ENCODE measurements at places on chromosomes 6 and 20.

- DNase-seq: no peak
These were observed 120.5 kb downstream of the HIVEP1 start for GRCh38 chr6:12132351-12133222.

GRCh38 chr6:72672906-72673305 is 51.0 kb downstream of the KCNQ5 start:
- DNase-seq: no peak

GRCh38 chr6:75633045-75633444 is 31.4 kb downstream of the SENP6 start:
- DNase-seq: no peak

GRCh38 chr20:46757754-46758678 is 48.6 kb downstream of the SLC2A10 start:
- peak; percentile 32 for DNase-seq

- no peak for DNase-seq
These were observed 448.8 kb upstream of the CITED2 start for GRCh38 chr6:139823099-139823807.

GRCh38 chr6:157787080-157787479 is 36.0 kb upstream of the SNX9 start:
- no peak for DNase-seq

DNA sequence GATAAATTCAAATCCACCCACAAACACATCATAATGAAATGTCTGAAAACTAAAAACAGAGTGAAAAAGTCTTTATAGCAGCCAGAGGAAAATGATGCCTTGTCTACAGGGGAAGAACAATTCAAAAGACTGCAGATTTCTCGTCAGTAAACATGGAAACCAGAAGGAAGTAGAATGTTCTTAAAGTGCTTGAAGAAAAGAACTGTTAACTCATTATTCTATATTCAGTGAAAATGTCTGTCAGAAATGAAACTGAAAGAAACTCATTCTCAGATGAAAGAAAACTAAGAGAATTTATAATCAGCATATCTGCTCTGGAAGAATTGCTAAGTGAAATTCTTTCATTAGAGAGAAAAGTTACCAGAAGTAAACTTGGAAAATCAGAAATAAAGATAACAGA is 416.1 kb downstream of the TBC1D32 start:
- DNase-seq: no peak

GRCh38 chr20:22204801-22205200 is 379.6 kb downstream of the FOXA2 start:
- no peak for DNase-seq

- no peak for DNase-seq
These were observed 131.1 kb downstream of the ATXN1 start for GRCh38 chr6:16630026-16630643.

DNA sequence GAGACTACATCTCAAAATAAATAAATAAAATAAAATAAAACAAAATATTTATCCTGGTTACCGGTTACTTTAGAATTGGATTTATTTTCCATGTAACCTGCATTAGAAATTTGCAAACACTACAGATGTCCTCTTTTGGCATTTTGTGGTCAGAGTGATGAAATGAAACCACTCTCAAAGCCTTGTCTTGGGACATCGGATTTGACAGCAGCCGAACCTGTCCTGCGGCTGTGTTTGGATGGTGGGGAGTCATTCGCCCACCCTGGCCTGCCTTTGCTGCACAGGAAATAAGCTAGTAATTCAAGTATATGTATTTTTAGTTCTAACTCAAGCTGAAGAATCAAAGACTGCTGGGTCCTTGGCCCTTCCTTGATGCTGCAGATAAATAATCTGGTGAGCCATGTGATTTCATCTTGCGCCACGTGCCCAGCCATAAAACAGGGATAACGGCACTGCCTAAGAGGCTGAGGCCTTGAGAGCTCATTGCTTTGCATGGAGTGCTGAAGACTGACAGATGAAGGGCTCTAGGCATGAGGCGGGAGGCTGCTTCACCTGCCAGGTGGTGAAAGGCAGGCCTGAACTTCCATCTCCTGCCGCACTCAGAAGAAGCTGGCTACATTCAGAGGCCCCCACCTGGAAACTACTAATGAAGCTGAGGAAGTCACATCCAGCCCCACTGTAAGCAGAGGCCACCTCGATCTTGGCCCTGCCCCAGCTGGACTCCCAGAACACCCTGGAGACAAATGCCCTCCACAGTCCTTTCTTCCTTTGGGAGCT is 76.9 kb downstream of the NOL4L start:
- DNase-seq: no peak

GRCh38 chr6:121090492-121090891 is 243.8 kb downstream of the TBC1D32 start:
- no peak for DNase-seq

GRCh38 chr6:47197682-47198640 is 111.7 kb downstream of the TNFRSF21 start:
- DNase-seq: no peak

- DNase-seq: no peak
These were observed 8.2 kb upstream of the STMND1 start for GRCh38 chr6:17093686-17094085.

DNA sequence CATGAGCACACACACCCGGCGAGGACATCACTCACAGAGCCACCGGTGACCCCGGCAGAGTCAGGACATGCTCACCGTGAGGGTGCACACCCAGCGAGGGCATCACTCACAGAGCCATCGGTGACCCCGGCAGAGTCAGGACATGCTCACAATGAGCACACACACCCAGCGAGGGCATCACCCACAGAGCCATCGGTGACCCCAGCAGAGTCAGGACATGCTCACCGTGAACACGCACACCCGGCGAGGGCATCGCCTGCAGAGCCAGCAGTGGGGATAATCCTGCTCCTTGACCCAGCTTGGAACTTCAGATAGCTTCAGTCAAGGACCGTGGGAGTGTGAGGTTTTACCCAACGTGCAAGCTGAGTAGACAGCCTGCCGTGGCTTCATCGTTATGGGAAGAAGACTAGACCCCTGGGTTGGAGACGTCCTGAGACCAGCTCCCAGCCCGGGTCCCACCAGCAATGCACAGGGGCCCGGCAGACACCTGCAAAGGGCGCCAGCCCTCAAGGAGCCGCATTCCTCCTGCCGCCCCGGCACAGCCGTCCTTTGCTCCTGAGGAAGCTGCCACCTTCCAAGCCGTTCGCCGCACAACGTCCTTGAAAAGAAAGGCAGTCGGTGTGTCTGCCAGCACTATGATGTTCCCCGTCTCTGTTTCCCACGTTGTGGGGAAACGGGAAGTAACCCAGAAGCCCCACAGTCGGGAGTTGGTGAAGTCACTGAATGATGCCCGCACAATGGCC is 192.3 kb downstream of the DLL1 start:
- no peak for DNase-seq

GRCh38 chr6:132005178-132005577 is 54.0 kb upstream of the CCN2 start:
- DNase-seq: no peak

GRCh38 chr20:19024296-19025035 is 188.0 kb upstream of the SLC24A3 start:
- DNase-seq: no peak

- DNase-seq: no peak
These were observed 36.8 kb upstream of the DDR1 start for GRCh38 chr6:30847421-30847970.

GRCh38 chr6:143680141-143680540 is 2.4 kb downstream of the PHACTR2 start:
- DNase-seq: no peak

- no peak for DNase-seq
These were observed 9.9 kb downstream of the PROCR start for GRCh38 chr20:35181731-35182130.

GRCh38 chr6:125094563-125094962 is 59.0 kb upstream of the TPD52L1 start:
- DNase-seq: no peak

GRCh38 chr6:28380381-28380780 is 19.2 kb downstream of the ZSCAN12 start:
- no peak for DNase-seq

DNA sequence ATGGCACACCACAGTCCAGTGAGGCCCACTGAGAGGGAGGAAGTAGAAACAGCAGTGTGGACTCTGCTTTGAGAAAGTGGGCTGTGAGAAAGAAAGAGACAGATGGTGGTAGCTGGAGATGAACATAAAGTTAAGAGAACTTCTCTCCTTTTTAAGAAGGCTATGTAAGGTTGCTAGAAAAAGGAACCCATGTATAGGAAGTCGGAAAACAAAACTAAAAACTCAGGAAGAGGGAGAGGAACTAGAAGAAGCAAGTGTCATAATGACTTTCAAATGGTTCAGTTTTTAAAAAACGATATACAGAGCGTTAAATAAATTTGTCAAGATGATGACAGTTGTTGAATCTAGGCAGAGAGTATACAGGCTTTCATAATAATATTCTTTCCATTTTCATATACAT is 25.4 kb upstream of the GMNN start:
- no peak for DNase-seq

DNA sequence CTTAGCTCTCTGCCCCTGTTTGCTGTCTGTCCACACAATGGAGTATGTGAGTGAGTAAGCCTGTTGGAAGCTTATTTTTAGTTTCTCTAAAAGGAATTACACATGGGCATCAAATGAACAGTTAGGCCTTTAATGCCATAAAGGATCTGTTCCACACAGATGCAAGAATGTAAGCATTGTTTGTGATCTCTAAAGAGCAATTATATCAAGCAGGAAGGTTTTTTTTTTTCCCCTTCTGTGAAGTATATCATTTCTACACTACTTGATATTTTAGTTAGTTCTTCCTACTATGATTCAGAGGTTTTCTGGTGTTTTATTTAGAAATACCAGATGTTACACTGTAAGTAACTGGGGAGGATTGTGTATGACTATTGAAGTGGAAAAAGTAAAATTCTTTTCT is 627.5 kb downstream of the COL12A1 start:
- no peak for DNase-seq

DNA sequence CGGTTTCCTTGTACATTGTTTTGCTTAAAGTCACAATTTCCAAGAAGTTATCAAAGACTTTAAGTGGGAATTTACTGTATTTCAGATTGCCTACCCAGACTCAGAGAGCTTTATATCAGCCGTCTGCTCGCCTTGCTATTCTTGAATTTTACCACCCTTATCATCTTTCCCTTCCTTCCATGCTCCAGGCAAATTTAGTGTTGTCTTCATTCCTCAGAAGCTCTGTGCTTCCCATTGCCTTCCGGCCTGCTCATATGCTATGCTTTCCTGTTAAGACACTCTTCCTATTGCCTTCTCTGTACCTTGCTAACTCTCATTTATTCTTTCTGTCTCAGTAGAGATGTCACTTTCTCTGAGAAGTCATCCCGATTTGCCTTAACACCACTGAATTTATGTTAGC is 52.1 kb downstream of the CD2AP start:
- DNase-seq: no peak

Data from NCI-H1436 treated with DMSO at 0.1 percent for 48 hours (cell line).